ENCODE measurements at places on chromosomes 7 and 10.

- DNase-seq, result no peak
These were observed 230.0 kb upstream of the HABP2 start for GRCh38 chr10:113322843-113323242.

GRCh38 chr7:20249920-20250319 lies 32.7 kb upstream of the MACC1 start:
- DNase-seq, result no peak

GRCh38 chr7:92421676-92422435 lies 25.4 kb upstream of the GATAD1 start:
- no peak for DNase-seq

- no peak for DNase-seq
These were observed 6.6 kb downstream of the PWWP2B start for GRCh38 chr10:132403511-132404168.

- no peak for DNase-seq
These were observed 47.5 kb downstream of the GNA12 start for GRCh38 chr7:2796358-2797352.

GRCh38 chr7:5590596-5591277 lies 167.1 kb upstream of the TNRC18 start:
- DNase-seq, result no peak

DNA sequence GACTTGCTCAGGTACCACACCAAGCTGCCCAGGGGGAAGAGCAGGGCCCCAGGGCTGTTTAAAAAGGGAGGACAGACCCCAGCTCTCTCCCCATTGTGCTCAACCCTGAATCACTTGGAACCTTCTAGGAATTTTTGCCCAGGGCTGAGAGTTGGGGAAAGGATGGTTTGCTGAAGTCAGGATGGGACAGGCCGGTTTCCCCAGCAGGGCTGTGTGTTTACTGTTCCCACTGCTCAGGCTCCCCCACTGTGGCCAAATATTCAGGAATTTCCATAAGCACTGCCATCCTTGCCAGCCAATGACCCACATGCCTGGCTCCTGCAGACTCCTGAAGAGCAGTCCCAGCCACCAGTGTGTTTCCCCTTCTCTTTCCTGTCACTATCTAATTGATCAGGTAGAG lies 120.7 kb downstream of the WDFY4 start:
- no peak for DNase-seq

DNA sequence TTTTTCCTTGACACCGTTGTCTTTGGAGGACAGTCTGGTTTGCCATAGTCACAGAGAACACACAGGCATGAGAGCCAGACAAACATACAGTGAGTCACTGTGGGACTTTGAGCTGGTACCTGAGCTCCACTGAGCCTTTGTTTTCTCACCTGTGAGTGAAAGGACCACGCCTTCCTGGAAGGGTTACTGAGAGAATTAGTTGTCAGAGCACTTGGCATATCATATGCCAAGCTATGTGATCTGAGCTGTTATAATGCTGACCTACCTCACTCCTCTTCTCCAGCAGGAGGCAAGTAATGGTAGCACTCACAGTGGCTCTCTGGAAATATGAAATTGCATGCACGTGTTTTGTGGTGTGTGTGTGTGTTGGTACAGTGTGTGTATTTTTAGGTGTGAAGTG lies 59.7 kb downstream of the CXCL12 start:
- DNase-seq, result no peak

DNA sequence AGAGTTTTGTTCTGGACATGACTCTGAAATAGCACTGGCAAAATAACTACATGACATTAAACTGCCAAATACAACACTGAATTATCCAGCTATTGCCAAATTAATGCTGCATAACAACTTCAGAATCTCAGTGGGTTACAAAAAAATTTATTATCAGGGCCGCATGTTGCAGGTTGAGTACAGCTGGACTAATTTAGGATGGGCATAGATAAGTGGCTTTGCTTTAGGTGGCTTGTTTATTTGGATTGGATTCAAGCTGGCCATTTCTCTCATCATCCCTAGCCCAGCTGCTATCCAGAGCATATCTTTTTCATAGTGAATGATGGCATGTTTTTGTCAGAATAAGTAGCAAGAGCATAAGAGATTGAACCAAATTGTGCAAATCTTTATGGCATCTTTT lies 1277.1 kb downstream of the REEP3 start:
- DNase-seq, result no peak

- no peak for DNase-seq
These were observed 100.6 kb downstream of the GRB10 start for GRCh38 chr7:50682079-50682478.

DNA sequence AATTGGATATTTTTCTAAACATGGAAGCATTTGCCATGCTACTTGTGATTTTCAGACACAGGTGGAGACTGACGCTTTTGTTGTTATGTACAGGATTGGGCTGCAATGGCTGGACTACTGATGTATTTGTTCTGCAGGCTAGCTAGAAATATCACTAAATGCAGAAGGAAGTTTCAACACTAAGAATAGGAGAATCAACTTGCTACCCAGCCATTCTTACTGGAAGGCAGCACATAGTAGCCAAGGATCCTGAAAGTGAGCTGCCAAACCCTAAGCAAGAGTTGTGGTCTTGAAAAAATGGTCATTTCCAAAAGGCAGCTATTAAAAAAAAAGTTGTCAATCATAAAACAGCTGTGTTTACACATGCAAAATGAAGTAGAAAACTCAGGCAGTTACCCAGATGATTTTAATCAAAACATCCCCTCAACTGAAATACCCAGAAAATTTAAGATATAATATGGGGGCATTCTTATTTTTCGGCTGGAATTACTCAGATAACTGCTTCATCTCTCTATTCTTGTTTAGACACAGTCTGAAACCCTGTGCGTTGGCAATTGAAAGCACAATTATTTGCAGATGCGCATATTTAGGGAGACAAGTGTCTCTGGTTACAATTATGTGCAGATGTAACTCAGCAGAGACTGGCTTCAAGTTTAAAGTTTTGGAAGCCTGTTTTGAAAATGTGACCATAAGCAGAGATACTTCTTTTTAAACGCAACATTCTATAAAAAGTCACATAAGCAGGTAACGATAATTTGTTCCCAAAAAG lies 31.2 kb downstream of the GFRA1 start:
- no peak for DNase-seq

GRCh38 chr10:131776496-131776895 lies 124.3 kb upstream of the PPP2R2D start:
- no peak for DNase-seq

GRCh38 chr10:128568041-128568440 lies 441.8 kb upstream of the MKI67 start:
- no peak for DNase-seq

DNA sequence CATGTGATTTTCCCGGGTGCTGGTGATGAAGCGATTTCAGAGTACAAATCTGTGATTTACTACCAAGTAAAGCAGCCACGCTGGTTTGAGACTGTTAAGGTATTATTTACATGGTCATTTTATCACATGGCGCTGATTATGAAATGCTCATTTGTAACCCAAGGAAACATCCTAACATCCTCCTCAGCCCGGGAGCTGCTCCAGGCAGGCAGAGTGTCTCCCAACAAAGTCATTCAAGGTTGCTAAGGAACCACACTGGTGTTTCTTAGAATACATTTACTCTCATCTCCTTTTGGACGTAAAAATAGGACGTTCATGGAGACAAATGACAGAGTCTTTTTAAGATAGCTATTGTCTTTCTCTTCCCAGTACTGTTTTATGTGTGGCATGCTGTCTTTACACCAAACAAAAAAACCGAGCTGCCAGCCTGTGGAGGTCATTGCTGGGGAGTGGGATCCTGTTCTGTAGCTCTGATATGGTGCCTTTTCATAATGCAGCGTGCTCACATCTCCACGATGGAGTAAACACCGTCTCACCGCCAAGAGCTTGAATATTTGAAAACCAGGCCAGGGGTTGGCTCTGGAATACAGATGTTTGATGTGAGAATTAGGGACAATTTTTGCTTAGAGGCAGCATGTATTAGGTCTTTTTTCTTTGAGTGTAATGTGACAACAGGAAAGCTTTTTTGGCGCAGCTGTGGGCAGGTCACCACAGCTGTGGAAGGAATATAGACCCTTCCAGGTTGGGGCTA lies 119.6 kb downstream of the DOCK1 start:
- DNase-seq, result no peak

- DNase-seq, result no peak
These were observed 7.3 kb downstream of the OCM2 start for GRCh38 chr7:97982647-97983046.

DNA sequence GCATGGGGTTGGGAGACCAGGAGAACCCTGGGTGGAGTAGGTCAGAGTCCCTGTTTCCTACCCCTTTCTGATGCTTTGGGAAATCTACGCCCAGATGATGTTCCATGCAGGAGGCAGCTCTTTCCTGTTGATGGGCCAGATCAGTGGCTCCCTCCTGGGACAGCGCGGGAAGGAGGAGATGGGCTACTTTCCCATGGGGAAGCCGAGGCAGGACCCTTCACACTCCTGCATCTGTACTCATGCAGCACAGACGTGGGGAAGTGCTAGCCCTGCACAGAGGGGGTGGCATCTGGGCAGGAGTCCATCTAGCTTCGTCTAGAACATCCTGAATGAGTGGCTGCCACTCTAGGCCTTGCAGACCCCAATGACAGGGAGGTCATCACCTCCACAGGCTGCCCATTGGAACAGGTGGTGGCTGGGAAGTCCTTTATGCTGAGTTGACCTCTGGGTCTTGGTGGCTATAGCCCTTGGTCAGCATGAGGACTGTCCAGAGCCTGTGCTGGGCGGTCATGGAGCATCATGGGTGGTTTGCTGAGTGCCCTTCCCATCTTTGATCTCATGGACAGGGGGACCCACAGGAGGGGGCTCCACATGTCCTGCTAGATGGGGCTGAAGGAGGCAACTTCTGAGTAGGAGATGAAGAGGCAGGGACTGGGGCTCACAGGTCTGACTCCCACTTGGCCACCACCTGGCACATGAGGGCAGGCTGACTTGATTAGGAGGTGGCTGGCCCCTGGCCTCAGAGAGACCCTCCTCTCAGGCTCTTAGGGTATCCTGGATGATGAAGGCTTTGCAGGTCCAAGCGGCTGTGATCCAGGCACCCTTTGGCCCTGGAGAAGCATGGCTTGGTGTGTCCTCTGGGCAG lies 24.6 kb downstream of the RAMP3 start:
- DNase-seq, result no peak

GRCh38 chr10:109065821-109066220 lies 857.5 kb downstream of the XPNPEP1 start:
- no peak for DNase-seq

DNA sequence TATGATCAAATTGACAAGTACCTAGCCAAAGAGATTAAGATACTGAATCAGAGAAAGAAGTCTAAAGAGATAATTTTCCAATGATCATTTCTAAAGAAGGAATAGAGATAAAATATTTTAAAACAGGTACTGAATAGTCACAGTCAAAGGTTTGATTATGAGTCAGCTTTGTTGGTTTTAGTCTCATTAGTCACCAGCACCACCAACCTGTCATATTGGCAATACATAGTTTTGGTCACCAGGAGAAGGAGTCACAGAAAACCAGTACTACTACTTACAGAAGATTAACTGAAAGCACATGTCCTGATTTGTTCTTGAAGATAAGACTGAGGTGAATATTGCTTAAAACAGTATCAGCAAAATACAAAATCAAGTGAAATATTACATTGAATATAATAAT lies 34.6 kb downstream of the ZEB1 start:
- peak; percentile 68 for DNase-seq

- DNase-seq, result peak; percentile 49
These were observed 418.9 kb downstream of the XPNPEP1 start for GRCh38 chr10:109504401-109504800.

DNA sequence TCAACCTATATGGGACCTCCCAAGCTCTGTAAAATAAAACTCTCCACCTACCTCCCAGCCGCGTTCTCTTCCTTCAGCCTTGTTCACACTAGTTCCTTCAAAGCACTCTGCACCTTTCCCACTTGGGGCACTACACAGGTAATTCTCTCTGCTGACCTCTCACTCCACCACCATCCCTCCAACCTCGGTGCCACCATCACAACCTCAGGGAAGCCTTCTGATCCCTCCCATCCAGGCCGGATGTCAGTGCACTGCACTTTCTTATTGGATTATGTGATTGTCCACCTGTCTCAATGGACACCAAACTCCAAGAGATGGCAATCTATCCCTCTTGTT lies 7.0 kb downstream of the LARP4B start:
- DNase-seq, result no peak

DNA sequence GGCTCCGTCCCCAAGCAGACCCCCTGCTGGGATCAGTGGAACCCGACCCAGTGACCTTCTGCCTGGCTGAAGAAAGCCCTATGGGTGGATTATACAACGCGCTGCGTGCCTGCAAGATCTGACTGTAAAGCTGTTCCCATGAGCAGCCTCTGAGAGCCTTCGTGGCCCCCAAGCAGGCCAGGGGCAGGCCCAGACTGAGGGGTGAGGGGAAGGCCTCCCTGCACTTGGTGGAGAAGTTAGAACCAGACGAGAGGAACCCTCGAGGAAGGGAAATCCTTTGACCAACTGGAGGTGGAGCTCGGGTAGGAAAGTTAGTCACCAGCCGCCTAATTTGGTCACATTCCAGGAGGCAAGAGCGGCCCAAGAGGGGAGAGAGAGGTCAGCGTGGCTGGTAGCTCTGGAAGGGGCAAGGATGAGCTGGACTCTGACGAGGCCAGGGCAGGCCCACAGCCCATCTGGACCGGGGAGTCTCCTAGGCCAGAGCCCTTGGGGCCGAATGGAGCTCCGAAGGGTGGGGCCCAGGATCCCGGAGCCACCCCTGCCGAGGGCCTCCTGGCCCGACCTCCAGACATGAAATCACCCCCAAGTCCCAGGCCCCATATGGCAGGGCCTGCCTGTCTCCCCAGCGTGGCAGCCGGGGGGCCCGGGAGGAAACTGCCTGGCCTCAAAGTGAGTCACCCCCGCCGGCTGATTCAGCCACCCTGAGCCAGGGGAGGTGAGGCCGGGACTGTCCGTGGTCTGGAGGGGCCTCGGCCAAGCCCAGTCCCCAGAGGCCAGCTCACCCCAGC lies 23.3 kb upstream of the PDGFA start:
- DNase-seq, result peak; percentile 99

DNA sequence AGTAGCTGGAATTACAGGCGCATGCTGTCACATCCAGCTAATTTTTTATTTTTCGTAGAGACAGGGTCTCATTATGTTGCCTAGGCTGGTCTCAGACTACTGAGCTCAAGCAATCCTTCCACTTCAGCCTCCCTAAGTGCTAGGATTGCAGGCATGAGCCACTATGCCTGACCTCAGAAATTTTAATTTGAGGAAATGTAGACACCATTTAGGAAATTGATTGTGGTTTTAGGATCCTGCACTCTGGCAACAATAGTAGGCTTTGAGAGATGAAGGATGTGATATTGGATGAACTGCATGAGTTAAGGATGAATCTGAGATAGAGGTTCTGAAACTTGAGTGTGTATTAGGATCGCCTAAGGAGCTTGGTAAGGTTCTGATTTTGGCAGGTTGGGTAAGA lies 66.5 kb downstream of the PPP1R9A start:
- DNase-seq, result no peak
